ENCODE measurements at places on chromosomes 7 and 10.

DNA sequence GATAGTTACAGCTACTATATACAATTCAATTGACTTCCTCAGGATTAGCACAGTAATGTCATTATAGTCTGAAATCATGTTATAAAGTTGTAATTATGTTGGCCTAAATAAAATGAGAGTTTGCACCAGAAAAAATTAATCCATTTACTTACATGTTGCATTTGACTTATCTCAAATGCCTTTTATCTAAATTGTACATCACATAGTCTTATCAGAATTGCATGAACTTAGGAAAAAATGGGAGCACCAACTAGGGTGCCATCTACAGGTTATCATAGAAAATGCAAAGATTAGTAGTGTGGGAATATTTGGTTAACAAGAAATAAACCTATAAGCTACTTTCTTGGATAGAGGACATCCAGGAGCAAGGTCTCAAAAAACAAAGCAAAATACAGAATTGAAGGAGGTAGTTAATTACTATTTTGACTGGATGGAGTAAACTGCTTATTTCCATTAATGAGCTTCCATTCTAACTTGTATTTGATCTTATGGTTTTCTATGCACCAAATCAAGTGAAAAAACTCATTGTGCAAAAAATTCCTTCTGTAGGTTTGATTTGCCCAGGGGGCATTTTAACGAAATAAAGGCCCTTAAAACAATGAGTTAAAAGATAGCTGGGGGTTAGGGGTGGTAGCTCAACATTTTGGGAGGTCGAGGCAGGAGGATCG lies 60.0 kb upstream of the ORC5 start:
- no peak for DNase-seq

DNA sequence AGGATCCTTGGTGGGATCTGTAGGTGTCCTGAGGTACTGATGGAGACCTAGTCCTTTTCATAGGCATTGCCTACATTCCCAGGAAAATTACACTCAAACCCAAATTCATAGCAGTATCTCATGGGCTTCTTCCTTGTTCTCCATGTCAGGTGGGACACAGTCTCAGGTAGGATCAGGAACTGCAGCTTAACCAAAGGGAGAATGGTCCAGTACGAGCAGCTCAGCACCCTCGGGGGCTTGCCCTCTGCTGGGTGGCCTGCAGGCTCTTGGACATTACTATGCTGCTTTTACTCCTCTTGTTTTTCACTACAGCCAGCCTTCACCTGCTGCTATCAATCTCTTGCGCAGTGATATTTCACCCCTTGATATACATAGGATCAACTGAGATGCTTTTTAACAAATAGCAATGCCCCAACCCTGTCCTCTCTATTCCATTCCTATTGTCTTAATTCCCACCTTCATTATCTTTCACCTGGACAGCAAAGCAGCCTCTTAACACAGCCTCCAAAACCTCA lies 28.6 kb downstream of the PLA2G12B start:
- DNase-seq: no peak

DNA sequence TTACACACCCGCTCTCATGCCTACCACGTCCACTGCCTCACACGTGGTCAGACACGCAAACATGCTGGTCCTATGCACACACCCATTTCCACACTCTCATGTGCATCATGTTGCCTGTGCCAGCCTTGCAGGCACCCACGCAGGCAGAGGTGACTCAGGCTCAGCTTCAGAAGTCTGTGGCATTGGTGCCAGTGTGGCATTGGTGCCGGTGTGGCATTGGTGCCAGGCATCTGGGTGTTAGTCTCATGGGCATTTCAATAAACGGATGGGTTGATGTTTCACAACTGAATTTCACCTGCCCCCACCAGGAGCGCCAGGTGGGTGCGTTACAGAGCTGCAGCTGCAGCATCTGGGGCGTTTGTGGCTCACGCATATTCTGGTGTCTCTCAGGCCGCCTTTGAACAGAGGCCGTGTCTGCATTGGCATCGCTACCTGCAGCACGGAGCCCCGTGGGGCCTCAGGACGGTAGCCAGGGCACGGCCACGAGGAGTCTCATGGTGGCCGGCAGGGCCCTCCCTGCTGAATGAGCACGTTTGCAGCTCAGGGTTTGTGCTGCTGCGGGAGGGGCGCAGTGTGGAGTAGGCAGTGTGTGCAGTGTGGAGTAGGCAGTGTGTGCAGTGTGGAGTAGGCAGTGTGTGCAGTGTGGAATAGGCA lies 24.7 kb downstream of the KNDC1 start:
- DNase-seq: no peak

DNA sequence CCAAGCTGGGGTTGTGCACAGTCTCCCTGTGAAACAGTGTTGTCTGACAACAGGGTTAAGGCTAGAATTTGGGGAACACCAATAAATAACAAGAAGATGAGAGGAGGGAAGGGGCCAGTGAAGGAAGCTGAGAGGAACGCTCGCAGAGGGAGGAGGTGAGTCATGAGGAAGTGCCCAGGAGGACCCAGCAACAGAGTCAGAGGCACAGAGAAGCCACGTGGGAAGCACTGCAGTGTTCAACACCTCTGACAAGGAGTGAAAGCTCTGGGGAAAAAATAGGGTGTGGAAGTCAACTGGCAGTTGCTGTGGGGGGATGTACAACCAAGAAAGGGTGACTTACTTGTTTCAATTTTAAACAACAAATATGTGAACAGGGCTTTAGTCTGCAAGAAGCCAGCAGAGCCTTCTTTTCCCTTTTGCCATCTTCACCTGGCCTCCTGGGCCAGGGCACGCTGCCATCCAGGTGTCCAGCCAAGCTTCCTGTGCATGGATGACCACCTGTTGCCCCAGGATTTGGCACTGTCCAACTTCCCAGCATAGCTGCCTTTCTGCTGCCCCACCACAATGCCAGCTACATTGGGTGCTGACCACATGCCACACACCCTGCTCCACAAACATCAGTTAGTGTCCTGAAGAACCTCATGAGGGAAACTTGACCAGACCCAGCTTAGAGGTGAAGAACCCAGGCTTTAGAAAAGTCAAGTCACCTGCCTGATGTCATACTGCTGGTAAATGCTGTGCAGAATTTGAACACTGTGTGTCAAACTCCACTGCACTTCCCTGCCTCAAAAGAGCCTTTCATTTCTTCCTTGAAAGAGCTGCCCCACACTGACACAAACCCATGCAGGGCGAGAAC lies 69.6 kb downstream of the ATXN7L1 start:
- DNase-seq: peak; percentile 34

GRCh38 chr10:61822781-61823230 lies 78.7 kb upstream of the ARID5B start:
- no peak for DNase-seq

GRCh38 chr7:155209478-155210319 lies 88.0 kb upstream of the INSIG1 start:
- DNase-seq: no peak

DNA sequence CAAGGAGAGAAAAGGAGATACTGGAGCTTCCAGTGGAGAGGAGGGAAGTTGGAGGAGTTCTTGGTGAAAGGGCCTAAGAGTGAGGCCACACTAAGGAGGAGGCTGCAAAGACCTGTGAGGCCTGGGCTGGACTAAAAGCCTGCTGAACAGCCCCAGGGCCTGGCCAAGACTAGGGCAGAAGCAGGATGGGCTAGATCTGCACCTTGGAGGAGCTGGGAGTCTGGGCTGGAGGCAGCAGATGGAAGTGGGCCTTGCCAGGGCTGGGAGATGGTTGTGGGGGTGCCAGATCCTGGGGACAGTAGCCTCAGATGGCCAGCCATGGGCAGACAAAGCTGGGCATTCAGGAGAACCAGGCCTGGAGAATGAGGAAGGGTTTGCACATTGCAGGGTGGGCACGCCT lies 6.5 kb upstream of the PURB start:
- no peak for DNase-seq

DNA sequence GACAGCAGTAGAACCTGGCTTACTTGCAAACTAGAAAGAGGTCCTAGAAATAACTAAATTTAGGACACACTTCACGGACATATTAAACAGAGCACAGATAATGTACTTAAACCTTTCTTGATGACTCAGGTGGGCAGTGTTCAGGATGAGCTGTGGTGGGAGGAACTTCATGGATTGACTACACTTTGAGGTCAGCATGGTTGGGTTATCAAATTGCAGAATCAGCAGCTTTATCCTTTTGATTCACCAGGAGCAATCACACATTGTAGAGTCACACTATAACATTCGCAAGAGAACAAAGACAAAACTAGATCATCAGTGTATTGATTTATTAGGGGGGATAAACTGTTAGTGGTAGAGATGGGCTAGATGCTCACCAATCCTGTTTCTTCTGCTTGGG lies 38.6 kb upstream of the AGK start:
- DNase-seq: no peak

- peak; percentile 17 for DNase-seq
These were observed 20.5 kb upstream of the PITRM1 start for GRCh38 chr10:3192856-3193635.

- no peak for DNase-seq
These were observed 34.9 kb downstream of the BAIAP2L1 start for GRCh38 chr7:98365863-98366561.

DNA sequence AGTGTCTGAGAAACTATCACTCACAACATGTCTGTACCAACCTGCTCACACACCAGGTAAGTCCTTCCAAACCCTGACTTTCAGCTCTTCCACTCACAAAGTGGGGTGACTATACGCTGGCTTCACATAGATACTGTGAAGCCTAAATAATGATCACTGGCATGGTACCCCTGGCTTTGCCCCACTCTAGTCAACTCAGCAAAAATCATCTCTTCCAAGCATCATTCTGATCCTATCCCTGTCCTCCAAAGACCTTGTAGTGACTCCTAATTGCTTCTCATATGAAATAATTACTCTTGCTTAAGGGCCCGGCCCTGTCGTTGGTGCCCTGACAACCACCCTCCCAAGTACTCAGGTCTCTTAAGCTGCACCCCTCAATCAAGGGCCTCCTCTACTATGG lies 97.8 kb downstream of the SLC25A13 start:
- DNase-seq: no peak

DNA sequence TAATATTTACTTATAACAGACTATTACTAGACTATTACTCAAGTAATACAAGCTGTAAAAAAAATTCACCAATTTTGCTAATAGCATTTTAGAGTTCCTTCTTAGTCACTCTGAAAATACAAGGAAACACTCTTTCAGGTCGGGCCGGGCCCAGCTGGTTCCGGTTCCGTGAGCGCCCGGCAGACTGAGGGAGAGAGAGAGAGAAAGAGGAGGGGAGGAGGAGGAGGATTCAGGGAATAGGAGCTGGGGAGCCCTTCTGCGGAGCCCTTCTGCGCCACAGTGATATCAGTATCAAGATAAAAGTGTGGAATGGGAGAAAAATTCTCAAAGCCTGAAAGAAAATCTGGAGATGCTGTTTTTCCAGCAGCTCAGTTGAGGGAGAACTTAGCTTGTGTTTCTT lies 30.5 kb upstream of the BHLHA15 start:
- no peak for DNase-seq

GRCh38 chr7:33809228-33809627 lies 96.1 kb upstream of the BMPER start:
- DNase-seq: no peak

GRCh38 chr10:49335364-49335972 lies 36.5 kb downstream of the C10orf71 start:
- no peak for DNase-seq

DNA sequence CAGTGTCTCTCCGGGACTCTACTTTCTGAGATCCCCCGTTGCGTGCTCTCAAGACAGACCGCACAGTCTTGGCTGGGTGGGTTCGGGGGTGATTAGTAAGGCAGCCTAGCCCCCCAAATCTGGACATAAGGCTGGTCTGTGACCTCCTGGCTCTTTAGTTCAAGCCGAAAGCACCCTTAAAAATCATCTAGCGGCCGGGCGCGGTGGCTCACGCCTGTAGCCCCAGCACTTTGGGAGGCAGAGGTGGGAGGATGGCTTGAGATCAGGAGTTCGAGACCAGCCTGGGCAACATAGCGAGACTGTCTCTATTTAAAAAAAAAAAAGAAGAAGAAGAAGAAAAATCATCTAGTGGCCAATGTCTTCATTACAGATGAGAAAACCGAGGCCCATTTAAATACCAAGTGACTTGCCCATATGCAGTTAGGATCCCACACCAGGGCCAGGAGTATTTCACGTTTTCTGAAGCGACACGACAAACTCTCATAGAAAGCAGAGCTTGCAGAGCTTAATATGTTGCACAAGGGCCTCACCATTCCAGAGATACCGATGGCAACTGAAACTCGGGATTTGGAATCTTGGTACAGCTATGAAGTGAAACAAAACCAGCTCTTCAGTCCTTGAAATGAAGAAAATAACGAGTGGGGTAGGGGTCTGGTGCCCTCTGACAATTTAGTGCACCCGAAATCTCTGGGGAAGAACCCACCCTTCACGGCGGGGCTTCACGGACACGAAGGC lies 703 bp upstream of the HILPDA start:
- no peak for DNase-seq

DNA sequence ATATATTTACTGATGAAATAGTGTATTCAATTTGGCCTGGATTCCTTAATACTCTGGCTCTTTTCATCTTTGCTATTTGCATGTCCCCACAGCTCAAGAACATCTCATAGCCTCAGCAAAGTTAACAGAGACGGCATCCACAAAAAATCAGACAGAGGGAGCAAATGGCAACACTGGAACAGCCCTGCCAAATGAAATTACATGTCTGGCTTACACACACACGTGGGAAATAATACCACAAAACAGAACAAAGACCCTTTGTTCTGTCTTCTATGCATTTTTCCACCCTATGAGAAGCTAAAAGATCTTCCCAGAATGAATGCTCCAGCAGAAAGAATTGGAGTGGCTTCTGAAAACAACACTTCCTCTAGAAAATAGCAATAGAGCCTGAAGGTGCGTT lies 139.5 kb downstream of the ALOX5 start:
- DNase-seq: no peak

- no peak for DNase-seq
These were observed 111.0 kb downstream of the KAT6B start for GRCh38 chr10:74937266-74937856.
